Kasumi-1 (cell line): ENCODE measurements at places on chromosomes 4 and X.

DNA sequence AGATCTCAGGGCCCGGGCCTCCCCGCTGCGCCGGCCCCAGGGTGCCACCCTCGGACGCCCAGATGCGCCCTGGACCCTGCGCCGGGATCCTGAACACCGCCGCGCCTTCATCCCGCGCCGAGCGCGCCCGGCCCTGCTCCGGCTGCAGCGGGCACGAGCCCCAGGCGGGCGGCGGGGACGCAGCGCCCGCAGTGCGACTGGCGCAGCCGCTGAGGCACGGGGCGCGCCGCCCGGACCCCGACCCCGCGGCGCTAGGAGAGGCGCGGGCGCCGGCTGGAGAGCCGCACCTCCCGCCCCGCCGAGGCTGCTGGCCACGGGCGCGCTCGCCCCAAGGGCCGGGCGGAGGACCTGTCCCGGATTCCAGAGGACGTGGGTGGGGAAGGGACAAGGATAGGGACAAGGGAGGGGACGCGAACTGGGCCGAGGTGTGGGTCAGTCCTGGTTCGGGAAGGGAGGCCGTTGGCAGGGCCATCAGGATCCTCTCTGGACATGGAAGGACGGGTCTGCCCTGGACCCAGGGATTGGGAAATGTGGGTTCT is 1.1 kb downstream of the ZFYVE28 start:
- DNase-seq, result no peak

- DNase-seq, result no peak
These were observed 281.6 kb downstream of the KLHL13 start for GRCh38 chrX:117835034-117835433.

GRCh38 chr4:10095296-10095991 is 21.2 kb downstream of the WDR1 start:
- no peak for DNase-seq

- no peak for DNase-seq
These were observed 77.2 kb downstream of the SNX25 start for GRCh38 chr4:185286571-185286970.

- DNase-seq, result no peak
These were observed 152.5 kb upstream of the STX18 start for GRCh38 chr4:4694296-4694772.

DNA sequence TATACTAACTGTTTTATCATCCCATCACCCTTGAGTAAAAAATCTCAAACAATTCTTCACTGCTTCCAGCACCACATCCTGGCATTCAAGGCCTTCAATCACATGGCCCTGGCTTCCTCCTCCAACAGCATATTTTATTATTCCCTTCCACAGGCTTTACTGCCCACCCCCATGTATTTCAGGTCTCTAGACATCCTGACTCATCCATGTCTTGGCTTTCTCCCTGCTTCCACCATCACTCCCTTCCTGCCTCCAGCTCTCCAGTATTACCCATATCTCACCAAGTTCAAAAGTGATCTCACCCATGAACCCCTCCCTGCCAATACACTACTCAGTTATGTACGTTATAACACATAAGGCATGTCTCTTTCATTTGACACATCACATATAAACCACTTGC is 34.7 kb upstream of the PLAC1 start:
- DNase-seq, result no peak

DNA sequence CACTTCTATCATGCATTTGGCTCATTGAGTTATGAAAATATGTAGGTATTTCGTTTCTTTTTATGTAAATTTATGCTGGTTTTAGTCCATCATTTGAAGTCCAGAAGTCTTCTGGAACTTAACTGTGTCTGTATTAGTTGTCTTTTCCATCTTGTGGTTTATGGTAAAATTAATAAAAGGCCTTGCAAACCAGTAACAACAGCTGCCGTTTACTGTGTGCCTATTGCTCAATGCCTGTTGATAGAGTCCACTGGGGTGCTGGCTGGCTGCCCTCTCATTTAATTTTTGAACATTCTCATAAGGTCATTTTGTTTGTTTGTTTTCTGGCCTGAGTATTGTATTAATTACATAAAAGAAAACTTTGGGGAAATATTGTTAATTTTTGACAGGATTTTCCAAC is 98.0 kb downstream of the NAA11 start:
- DNase-seq, result no peak

- DNase-seq, result no peak
These were observed 44.2 kb downstream of the SLC4A4 start for GRCh38 chr4:71382900-71383560.

DNA sequence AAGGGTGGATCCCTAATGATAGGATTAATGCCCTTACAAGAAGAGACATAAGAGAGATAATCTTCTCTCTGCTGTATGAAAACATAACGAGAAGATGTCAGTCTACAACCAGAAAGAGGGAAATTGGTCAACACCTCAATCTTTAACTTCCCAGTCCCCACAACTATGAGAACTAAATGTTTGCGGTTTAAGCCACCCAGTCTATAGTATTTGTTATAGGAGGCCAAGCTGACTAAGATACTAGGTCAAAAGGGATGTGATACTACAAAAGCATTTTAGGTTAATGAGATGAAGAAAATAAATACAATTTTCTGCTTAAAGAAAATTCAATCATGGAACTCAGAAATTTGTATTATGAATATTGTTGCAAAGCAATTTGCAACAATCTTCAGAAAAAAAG is 55.4 kb upstream of the LHFPL1 start:
- DNase-seq, result no peak

DNA sequence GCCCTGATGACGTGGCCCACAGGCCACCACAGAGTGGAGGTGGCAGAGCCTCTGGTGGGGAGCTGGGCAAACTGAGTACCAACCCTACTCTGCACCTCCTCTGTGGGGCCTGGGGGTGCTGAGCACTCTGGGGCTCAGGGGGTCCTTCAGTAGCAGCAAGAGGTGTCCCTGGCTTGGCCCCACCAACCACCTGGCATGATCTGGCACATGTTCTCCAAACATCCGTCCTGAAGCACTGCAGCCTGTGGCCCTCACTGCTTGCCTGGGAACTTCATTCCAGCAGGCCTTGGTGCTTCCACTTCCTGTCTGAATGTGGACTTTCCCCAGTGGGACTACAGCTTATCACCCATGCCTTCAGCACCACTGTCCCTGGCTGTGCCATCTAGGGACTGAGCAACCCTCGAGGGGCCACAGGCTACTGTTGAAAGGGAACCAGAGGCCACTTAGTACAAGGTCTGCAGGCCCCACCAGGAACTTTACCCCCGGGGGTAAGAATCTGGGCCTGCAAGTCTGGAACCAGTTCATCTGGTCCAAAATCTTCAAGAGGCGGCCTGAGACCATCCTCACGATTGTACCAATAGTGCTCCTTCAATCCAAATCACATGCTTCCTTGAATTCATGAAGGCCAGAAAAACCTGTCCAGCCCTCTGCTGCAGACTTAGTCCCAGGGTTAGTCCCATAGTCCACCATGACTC is 13.2 kb downstream of the TNIP2 start:
- DNase-seq, result no peak

- no peak for DNase-seq
These were observed 73.2 kb downstream of the CBLL2 start for GRCh38 chrX:22345884-22346283.

GRCh38 chrX:9897761-9898161 is 69.4 kb upstream of the CLDN34 start:
- no peak for DNase-seq
